ENCODE measurements at places on chromosomes 13 and 19. TPM values are rescaled to one million over a fixed set of nuclear protein-coding genes. Genes with fewer than 3 reads are reported as not detected.

GRCh38 chr13:41061075-41061913, at the start of gene WBP4:
Gene WBP4, plus strand, starts transcription at chr13:41061509. Its CDS starts 165 bp downstream, at chr13:41061674.
- DNase-seq, result peak; percentile 96

GRCh38 chr13:37127691-37128241, 22.3 kb upstream of the CSNK1A1L start:
- peak; percentile 91 for DNase-seq

GRCh38 chr13:91368101-91368500, 20.6 kb downstream of the MIR17HG start:
- DNase-seq, result no peak

DNA sequence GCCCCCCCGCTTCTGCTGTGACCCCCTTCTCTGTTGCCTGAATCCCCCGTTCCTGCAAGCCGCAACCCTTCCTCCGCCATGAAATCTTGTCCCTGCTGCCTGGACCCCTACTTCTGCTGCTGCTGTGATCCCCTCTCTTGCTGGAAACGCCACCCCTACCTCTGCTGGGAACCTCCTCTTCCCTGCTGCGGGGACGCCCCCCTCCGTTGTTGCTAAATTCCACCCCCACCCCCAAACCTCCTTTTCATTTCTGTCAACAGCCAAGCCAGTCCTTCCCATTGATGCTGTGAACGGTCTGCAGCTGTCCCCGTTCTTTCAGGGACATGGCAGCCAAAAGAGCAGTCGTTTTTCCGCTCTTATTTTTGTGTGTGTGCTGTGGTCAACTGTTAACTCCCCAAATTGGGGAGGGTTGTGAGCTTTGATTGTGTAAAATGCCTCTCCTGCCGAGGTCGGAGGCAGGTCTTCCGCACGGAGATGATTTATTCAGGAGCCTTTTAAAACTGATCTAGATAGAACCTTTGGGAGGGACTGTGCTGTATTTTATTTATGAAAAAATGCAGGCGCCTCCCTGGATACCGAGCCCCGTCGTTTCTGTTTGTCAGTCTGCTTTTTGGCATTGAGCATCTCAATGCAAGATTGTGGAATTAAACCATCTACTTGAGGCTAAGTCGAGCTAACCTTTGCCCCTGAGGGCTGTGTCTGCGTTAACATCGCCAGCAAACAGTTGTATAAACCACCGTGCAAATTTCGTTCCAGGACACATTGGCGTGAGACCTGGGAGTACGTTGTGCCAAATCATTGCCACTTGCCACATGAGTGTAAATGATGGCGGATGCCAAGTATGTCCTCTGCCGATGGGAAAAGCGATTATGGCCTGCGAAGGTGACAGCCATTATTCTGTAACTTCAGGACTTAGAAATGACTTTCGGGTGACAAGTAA, 27.9 kb upstream of the NDUFS7 start:
- DNase-seq, result no peak

DNA sequence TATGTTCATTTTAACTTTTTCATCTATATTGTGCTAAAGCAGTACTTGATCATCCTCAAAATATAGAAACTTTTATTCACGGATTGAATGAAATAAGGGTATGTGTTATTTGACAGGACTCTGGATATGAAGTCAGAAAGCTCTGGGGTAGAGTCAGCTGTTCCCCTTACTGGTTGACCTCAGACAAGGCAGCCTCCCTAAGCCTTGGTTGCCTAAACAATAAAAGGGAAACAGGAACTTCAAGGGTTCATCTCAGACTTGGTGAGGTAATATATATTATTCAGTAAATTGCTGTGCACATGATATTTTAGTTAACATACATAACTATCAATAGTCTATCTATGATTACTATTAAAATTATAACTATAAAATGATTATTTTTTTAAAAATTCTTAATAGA, 13.6 kb downstream of the POLR1D start:
- DNase-seq, result no peak

GRCh38 chr13:83048419-83048818, 833.9 kb downstream of the SLITRK1 start:
- peak; percentile 9 for DNase-seq

DNA sequence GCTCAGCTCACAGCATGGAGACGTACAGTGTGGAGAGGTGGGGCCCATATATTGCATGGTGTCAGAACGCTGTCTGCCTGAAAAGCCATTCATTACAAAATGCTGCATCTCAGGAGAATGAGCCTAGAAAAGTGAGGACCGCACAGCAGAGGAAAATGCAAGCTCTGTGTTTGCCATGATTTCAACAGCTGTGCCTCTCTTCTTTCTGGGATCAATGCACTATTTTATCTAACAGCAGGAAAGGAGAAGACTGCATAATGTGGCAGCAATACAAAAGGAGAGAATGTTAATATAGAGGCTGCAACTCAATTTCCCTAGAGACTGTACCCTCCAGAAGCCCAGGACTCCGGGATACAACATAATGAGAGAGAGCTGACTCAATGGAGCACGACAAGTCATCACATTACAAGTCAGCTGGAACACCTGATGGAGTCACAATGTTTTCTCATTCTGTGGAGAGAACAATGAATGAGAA, 368.0 kb downstream of the FGF14 start:
- no peak for DNase-seq

DNA sequence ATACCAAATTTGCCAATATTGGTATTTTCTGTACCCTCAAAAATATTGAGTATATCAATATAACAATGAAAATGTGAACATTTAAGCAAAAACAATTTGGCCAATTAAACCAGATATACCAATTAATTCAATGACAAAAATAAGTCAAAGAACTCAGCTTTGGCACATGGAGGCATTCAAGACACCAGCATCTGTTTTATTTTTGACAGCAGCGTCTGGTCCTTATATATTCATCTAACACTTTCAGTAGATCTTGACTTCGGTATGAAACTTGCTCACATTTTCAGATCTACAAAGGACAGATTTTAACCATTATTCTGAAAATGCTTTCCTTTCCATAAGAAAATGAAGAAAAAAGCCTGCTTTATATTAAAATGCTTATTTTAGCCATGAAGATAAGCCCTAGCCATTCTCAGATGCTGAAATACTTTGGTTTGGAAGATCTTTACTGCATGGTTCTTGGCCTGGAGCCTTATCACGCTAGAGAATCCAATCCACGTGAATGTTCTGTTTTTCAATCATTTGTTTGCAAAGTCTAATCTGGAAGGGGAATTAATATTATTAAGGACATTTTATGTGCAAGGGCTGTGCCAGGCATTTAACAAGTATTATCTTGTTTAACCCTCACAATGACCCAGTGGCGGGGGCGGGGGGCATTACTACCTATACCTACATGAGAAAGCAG, 132.2 kb downstream of the DLEU7 start:
- DNase-seq, result no peak

- DNase-seq, result no peak
These were observed 24.1 kb downstream of the LHFPL6 start for GRCh38 chr13:39578821-39579291.

Gene BST2
- 69.3 TPM for total RNA-seq

Gene PLK5
- 0.04 TPM for total RNA-seq

Gene GARIN5A
- total RNA-seq, result 7.7 TPM

Gene LILRA1
- total RNA-seq, result not detected

Gene MATK
- total RNA-seq, result 4.9 TPM
